ENCODE measurements at places on chromosomes 3 and 15.

DNA sequence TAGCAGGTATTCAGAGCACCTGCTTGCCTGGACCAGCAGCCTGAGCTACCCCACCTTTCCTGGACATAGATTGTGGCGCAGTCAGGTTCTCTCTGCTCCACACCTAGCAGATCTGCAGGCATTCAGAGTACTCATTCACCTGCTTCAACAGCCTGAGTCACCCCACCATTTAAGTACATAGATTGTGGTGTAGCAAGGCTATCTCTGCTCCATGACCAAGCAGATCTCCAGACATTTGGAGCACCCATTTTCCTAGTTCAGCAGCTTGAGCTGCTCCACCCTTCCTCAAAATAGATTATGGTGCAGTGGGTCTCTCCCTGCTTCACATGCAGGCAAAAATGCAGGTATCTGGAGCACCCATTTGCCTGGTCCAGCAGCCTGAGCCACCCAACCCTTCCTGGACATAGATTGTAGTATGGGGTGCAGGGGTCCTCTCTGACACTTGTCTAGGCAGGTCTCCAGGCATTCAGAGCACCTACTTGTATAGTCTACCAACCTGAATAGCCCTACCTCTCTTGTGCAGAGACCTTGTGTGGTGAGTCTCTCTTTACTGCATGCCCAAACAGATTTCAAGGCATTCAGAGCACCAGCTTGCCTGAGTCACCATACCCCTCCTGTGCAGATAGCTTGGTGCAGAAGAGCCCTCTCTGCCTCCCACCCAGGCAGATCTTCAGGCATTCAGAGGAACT lies 466.0 kb upstream of the THBS1 start:
- no peak for DNase-seq

DNA sequence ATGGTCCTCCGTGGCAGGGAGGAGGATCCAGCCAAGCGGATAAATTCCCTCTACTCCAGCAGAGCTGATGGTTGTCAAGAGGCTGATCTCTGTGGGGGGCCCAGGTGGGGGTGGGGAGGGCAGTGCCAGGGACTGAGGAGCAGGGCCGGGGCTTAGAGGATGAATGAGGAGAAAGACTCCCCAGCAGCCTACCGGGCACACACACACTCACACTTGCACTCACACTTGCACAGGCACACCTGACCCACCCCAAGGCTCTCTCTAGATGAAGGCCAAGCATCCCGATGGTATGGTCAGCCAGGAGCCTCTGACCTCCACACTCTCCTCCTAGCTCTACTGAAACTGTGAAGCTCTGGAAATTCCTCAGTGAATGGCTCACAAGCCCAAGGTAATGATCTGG lies 131.3 kb upstream of the PRR20G start:
- DNase-seq: no peak

DNA sequence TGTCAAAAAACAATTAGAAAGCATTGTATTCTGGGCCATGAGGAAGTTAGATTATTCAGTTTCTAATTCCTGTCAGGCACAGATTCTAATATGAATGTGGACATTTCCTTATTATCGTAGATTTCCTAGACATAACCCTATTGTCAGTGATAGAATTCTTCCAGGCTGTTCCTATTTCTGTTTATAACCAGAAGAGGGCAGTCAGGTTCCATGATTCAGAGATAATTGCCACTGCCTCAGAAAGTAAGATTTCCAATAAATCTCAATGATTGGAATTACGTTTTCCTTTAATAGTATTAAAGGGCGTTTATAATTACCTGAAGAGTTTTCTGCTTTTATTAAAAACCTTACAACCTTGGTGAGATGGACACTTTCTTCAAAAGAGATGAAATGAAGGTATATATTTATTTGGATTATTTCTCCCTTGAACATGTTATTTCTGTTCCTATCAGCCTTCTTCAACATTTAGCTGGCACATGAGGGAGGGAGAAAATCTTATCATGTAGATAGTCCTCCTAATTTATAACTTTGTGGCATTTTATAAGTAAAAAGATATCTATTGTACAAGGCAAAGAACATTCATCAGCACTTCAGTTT lies 439.2 kb downstream of the MCTP2 start:
- no peak for DNase-seq

DNA sequence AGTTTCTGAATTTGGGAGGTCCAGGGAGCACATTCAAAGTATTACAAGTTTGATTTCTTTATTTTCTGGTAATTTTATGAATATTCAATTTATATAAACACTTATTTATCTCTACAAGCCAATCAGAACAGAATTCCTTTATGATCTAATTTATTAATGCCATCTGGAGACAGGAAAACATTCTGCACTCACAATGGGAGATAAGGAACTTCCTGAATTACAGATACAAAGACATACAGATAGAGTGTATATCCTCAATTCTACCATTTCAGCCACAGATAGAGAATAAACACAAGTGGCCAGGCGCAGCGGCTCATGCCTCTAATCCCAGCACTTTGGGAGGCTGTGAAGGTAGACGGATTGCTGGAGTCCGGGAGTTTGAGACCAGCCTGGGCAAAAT lies 86.0 kb downstream of the IQCH start:
- DNase-seq: no peak

- peak; percentile 80 for DNase-seq
Observed at GRCh38 chr3:195859061-195859845, 47.5 kb upstream of the MUC4 start.

DNA sequence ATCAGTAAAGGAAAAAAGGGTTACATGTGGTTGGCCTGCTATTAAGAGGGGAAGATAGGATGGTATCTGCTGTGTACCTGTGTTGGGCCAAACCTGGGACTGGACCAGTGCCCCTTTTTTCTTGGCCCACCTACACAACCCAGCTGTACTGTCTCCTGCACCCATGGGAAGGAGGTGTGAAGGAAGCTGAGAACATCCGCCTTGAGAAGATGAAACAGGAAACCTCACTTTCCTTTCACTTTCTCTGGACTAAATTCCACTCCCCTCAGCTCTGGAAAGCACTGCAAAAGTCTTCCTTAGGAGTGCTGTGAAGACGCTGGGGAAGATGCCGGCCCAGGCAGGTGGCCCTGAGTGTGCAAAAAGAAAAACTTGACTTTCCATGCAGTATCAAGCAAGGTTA lies 37.6 kb downstream of the LRRN1 start:
- DNase-seq: no peak

GRCh38 chr3:150889106-150889505 lies 16.1 kb downstream of the MINDY4B start:
- no peak for DNase-seq

- no peak for DNase-seq
Observed at GRCh38 chr3:53274938-53275605, 19.2 kb upstream of the TKT start.

DNA sequence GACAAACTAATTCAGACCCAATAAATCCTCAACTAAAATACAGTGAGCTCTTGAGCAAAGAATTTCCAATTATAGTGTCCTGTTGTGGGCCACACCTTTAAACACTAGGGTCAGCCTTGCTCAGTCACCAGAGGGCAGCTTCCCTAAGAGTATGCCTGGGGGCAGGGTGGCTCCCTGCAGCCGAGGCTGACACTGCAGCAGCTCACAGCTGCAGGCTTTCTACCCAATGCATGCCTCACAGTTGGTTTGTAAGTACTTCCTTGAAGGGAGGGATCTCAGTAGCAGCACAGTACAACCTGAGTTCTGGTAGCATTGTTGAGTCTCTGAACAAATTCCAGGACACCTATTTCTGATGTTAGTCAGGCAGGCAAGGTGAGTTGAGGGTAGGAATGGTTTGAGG lies 335.6 kb downstream of the TUSC7 start:
- DNase-seq: no peak

DNA sequence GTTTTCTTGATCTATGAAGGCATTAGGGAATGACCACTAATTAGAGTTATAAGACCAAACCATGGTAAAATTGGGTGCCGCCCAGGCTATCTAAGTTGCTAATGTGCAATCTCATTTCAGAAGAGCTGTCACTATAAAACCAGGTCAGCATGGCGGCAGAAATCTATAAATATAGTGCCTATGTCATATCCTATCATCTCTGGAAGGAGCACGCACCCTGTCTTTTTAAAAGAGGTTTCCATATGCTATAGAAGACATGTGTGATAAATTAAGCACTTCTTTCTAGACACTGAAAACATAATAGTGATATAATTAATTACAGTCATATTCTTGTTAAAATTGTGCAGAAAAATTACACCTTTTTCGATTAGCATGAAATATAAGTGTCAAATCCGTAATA lies 152.0 kb upstream of the MDFIC2 start:
- no peak for DNase-seq

DNA sequence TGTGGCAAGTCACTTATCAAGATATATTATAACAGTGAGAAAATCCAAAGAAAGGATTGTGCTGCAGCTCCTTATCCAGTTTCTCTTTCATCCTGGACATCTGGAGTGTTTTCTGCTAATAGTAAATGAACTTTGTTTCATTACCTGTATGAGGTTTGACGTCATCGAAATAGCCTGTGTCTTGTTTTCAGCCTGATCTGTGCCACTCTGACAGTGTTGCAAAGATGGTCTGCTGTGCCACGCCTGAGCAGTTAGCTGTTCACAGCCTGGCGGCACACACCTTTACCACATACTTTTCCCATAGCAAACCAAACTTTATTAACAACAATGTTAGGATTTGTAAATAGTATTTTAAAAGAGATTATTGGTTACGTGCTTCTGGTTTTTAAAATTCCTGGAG lies 34.0 kb downstream of the YEATS2 start:
- DNase-seq: no peak

- DNase-seq: no peak
Observed at GRCh38 chr3:178966299-178967176, 105.1 kb downstream of the ZMAT3 start.

GRCh38 chr15:43169888-43170287 lies 15.3 kb upstream of the CCNDBP1 start:
- DNase-seq: no peak

DNA sequence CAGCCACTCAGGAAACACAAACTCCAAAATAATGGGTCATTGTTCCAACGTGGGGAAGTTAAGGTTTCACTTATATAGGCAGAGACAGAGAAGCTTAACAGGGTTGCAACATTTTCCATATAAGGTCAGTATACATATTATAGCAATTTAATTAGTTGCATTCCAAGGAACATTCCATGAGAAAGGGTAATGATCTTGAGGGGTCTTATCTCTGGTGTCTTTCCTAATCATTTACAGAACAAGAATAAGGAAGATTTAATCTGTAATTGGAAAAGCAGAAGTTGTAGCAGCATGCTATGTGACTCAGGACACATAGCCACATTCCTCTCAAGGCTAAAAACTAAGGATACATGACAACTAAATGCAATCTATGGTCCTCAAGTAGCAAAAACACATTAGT lies 4.9 kb downstream of the MNS1 start:
- DNase-seq: no peak

GRCh38 chr15:57827971-57828370 lies 121.5 kb downstream of the POLR2M start:
- no peak for DNase-seq

GRCh38 chr3:66949898-66950297 lies 48.2 kb upstream of the KBTBD8 start:
- no peak for DNase-seq

DNA sequence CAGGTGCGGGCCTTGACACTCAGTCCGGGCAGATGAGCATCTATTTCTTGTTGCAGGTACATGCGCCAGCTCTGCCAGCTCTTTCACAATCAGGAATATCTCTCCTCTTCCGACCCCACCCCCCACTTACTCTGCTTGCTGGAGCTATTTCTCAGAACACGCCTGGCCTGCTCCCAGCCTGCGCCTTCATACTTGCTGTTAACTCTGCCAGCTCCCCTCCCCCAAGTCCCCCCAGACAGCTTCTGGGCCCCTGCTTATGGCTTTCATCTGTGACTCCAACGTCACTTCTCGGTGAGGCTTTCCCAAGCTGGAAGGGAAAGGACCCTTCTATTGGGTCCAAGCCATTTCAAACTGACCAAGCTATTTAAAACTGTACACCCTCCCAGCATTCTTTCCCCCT lies 15.2 kb downstream of the MAGEF1 start:
- DNase-seq: no peak

- DNase-seq: no peak
Observed at GRCh38 chr3:139107424-139108252, 62.9 kb upstream of the PRR23C start.

- DNase-seq: no peak
Observed at GRCh38 chr15:81026836-81027599, 26.3 kb downstream of the TLNRD1 start.

GRCh38 chr15:56608140-56608778 lies 125.0 kb downstream of the ZNF280D start:
- no peak for DNase-seq

All from Peyer's patch (tissue), 4 donors.